ENCODE measurements at places on chromosomes 4 and X. TPM values are rescaled to one million over a fixed set of nuclear protein-coding genes. Genes with fewer than 3 reads are reported as not detected.

HUWE1 gene
- 139 TPM for total RNA-seq

PLAC8 gene
- 148 TPM for total RNA-seq

MAGEC3 gene
- not detected for total RNA-seq

DNA sequence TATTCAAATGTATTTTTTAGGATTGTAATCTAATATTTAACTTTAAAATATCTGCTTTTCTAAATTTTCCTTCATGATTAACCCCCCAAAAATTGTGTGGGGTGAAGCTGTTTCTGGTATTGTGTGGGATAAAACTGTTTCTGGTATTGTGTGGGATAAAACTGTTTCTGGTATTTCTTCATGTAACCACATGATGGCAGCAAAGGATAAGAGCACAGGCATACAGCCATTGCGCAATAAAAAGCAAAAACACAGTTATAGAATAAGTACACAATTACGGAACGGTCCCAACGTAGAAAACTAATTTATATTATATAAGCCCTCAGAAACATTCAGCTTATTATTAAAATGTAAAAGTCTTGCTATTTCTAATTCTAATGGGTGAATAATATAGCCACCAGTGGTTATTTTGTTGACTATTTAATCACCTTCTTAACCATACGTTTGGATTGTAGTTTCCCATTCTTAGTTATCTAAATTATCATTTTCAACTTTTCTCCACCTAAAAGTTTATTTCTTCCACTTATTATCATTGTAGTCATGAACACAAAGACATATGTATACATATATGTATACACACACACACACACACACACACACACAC, 333.9 kb upstream of the FSTL5 start:
- no peak for DNase-seq
- H3K4me1 ChIP-seq, result no peaks in the 10 kb centered on the region
- H3K36me3 ChIP-seq, result no peaks in the 10 kb centered on the region
- H3K27me3 ChIP-seq, result no peaks in the 10 kb centered on the region
- H3K27ac ChIP-seq, result no peak overlapping the region
- no peak overlapping the region for H3K4me3 ChIP-seq

DNA sequence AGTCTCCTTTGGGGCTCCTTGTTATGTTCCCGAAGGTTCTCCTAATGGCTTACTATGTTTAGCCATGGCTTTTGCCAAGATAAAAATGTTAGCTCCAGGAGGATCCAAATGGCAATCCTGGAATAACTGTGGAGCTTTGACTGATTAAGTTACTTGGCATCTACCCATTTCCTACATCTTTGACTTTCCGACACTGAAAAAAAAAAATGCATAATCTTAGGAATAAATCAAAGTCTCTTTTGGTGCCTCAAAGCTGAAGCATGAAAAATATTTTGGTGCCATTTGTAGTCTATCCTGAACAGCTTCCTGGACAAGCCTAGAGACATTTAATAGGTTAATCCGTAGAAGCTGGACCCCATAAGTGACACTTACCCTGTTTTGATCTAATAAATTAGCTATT, 191.7 kb downstream of the PALLD start:
- no peak overlapping the region for H3K27ac ChIP-seq
- H3K4me1 ChIP-seq, result no peaks in the 10 kb centered on the region
- no peaks in the 10 kb centered on the region for H3K27me3 ChIP-seq

DNA sequence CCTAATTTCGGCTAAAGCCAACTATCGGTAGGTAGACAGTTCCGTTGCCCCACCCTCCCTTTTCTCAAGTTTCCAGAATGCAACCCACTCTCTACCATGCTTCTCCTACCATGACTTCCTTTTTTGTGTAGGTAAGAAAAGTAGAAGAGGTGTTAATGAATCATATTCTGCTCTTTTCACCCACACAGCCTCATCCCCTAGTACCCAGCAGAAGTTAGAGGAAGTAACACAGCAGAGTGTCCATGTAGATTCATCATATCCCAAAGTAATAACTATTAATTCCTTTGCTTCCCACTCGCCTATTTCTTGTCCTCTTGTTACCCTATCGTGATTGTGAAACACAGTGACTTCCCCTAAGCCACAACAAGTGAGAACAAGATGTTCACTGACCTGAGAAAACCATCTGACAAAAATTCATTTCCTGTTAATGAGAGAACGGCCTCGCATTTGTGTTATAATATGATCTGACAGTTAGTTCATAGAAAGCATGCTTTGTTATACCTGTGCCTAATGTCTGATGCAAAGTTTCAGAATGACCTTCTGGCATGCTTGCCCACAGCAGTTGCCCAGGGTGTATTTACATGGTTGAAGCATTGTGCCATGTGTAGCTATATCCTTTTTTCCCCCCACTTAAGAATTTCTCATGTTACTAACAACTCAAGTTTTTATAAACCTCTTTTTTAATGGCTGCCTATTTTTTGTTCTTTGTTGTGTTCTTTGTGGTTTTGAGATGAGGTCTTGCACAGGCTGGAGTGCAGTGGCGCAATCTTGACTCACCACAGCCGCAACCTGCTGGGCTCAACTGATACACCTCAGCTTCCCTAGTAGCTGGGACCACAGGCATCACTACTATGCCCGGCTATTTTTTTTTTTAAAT, 185.6 kb downstream of the RAP1GDS1 start:
- H3K4me3 ChIP-seq, result no peak overlapping the region
- peak overlapping the region; percentile 71 for H3K27ac ChIP-seq
- peaks cover 12% of the 10 kb centered on the region for H3K36me3 ChIP-seq
- no peaks in the 10 kb centered on the region for H3K27me3 ChIP-seq
- DNase-seq, result peak; percentile 85

GRCh38 chr4:96637971-96638412, 798.1 kb downstream of the PDHA2 start:
- no peak overlapping the region for H3K27ac ChIP-seq
- H3K4me3 ChIP-seq, result no peak overlapping the region
- no peaks in the 10 kb centered on the region for H3K4me1 ChIP-seq

- no peaks in the 10 kb centered on the region for H3K27me3 ChIP-seq
- DNase-seq, result no peak
- H3K4me3 ChIP-seq, result no peak overlapping the region
Observed at GRCh38 chr4:124206779-124207605, 505.5 kb downstream of the ANKRD50 start.

Data from Peyer's patch (tissue), 4 donors.